ENCODE measurements at places on chromosomes 5 and 9.

DNA sequence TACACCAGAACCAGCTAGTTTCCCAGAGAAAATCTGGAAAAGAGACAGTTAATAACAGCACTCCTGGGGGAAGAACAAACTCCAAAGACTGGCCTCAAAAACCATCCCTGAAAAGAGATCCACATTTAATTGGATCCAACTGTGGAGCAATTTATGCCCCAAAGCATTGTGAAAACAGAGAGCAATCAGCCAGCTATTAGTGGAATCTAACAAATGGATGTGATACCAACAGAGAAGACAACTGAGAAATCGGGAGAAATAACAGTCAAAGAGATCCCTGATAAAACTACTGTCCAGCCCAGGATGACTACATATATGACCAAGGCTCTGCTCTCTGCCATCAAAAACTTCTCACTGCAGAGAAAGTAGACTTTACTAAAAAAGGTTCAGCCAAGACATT is 40.5 kb upstream of the TRIO start:
- no peak for DNase-seq

DNA sequence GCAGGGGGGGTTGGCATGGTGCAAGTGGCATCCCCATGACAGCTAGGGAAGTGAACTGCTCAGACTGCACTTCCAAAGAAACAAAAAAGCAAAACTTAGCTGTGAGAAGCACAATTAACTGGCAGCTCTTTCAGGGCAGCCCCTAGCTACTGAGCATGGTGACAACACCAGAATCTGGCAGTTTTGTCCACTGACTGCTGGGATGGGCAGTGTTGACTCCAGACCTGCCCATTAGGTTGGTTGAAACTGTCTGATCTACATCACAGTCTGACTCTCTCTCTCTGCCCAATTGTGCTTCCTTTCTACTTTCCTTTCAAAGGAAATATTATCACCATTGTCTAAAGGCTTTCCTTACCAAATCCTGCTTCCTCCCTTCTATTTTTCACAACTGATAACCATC is 12.5 kb upstream of the RAD23B start:
- no peak for DNase-seq

DNA sequence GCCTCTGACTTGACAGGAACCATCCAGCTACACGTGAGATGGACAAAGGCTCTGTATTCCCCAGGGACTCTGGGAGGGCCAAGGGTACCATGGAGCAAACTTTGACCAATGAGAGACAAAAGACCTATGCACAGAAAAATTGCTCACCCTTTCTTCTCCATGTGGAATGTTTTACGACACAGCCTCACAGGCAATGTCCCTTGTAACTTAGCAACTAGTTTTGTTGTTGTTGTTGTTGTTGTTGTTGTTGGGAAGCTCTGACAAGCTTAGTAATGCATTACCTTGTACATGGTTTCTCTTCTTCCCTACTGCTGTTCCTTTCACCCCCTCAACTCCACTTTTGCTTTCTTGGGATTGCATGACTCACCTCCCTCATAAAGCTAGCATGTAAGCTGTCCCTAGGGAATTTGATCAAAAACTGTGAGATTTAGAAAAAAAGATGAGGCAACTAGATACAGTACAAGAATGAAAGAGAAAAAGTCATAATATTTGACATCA is 550.9 kb downstream of the RAB3C start:
- DNase-seq = peak; percentile 84

DNA sequence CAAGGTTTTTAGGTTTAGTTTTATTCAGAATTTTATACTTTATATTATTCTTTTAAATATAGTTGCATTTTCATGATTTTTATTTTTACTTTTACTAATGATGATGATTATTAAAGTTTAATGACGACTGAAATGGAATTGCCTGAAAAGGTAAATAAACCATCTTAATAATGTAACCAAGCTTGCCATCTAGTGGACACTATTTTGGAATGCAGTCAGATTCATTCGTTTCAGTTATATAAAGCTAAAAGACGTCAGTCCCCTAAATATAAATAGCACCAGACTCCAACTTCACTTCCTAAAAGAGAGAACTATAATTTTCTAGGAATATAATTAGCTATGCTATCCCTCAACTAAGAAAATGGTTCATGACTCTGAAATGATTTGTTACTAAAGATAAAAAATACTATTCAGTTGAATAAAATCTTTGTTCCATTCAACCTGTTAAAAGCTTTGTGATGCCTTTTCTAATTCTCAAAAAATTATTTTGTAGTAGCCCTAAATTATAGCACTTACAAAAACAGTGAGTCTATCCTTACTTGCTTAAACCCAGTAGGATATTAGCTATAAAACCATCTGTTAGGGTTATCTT is 19.9 kb downstream of the ABITRAM start:
- DNase-seq = peak; percentile 72

GRCh38 chr9:19493174-19493811 is 84.5 kb downstream of the ACER2 start:
- peak; percentile 59 for DNase-seq

GRCh38 chr9:7033076-7034045 is 275.6 kb downstream of the KDM4C start:
- DNase-seq = no peak

GRCh38 chr5:167573370-167574127 is 717.9 kb upstream of the WWC1 start:
- no peak for DNase-seq

- no peak for DNase-seq
Observed at GRCh38 chr9:112411626-112412027, 31.7 kb downstream of the HSDL2 start.

GRCh38 chr5:18553269-18553668 is 919.0 kb downstream of the TAF11L14 start:
- peak; percentile 54 for DNase-seq
